ENCODE measurements at places on chromosomes 1 and 21. TPM values are rescaled to one million over a fixed set of nuclear protein-coding genes. Genes with fewer than 3 reads are reported as not detected.

The TMEM51 gene
- 6.7 TPM for total RNA-seq

The USP1 gene
- total RNA-seq: 70.0 TPM

The S100A9 gene
- not detected for total RNA-seq

The LINGO4 gene
- total RNA-seq: not detected

The SV2A gene
- 49.5 TPM for total RNA-seq

GRCh38 chr1:90201467-90202358 is 206.8 kb downstream of the ZNF326 start:
- DNase-seq: no peak
